ENCODE measurements at places on chromosomes 7 and 10.

- no peaks in the 10 kb centered on the region for H3K36me3 ChIP-seq
- DNase-seq: peak; percentile 40
- H3K4me3 ChIP-seq: no peak overlapping the region
Observed at GRCh38 chr10:70652761-70653657, 19.3 kb upstream of the ADAMTS14 start.

DNA sequence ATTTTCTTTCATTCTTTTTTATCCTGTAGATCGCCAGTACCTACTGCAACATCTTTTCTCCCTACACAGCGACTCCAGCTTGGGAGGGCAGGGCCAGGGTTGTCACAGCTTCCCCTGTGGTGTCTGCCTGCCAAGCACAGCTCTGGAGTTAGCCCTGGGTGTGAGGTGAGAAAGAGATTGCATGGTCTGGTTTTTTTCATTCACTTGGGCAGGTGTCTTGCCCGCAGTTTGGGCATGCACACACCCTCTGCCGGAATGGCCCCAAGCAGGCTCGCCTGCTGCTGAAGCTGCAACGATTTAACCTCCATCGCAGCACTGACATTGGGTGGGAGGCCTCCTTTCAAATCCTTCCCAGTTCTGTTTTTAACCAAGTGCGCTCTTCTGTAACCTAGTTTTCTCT, 132.8 kb downstream of the WNT2 start:
- H3K27ac ChIP-seq: no peak overlapping the region
- DNase-seq: no peak
- H3K4me1 ChIP-seq: no peaks in the 10 kb centered on the region
- no peaks in the 10 kb centered on the region for H3K27me3 ChIP-seq

- no peak for DNase-seq
- no peaks in the 10 kb centered on the region for H3K36me3 ChIP-seq
- no peak overlapping the region for H3K4me3 ChIP-seq
- H3K27me3 ChIP-seq: no peaks in the 10 kb centered on the region
- H3K27ac ChIP-seq: no peak overlapping the region
- peaks cover 5% of the 10 kb centered on the region for H3K4me1 ChIP-seq
Observed at GRCh38 chr10:11272915-11273389, 255.3 kb downstream of the CELF2 start.

GRCh38 chr7:135375908-135376699, 133.8 kb downstream of the CNOT4 start:
- DNase-seq: no peak
- no peak overlapping the region for H3K27ac ChIP-seq
- no peaks in the 10 kb centered on the region for H3K36me3 ChIP-seq
- no peaks in the 10 kb centered on the region for H3K4me1 ChIP-seq
- no peak overlapping the region for H3K4me3 ChIP-seq

DNA sequence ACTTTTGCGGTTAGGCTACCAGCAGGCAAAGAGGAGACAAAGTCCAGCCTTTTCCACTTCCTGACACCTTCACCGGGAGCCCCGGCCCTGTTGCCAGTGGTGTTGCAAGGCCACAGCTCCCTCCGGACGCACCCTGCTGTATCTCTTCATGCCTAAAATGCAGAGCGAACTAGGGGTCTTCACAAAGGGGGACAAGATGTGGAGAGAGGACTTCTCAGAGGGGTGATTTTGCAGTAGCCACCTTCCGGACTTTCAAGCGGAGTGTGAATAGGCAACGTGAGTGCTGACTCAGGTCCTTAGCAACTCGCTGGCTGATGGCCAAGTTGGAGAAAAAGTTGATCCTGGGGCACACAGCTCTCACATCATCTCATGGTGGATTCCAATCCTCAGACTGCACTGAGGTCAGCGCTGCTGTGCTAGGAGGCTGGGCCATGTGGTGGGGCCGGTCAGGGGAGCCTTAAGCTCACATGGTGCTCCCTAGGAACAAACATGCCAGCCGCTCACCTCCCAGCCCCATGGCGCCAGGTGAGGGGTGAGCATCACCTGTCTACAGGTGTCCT, 166.3 kb downstream of the LCOR start:
- peak overlapping the region; percentile 69 for H3K27ac ChIP-seq
- no peaks in the 10 kb centered on the region for H3K27me3 ChIP-seq
- DNase-seq: peak; percentile 84
- no peak overlapping the region for H3K4me3 ChIP-seq
- H3K4me1 ChIP-seq: peaks cover 40% of the 10 kb centered on the region
- no peaks in the 10 kb centered on the region for H3K36me3 ChIP-seq

- H3K4me1 ChIP-seq: no peaks in the 10 kb centered on the region
- H3K4me3 ChIP-seq: no peak overlapping the region
- no peak overlapping the region for H3K27ac ChIP-seq
Observed at GRCh38 chr7:80413383-80413945, 98.4 kb downstream of the GNAT3 start.

DNA sequence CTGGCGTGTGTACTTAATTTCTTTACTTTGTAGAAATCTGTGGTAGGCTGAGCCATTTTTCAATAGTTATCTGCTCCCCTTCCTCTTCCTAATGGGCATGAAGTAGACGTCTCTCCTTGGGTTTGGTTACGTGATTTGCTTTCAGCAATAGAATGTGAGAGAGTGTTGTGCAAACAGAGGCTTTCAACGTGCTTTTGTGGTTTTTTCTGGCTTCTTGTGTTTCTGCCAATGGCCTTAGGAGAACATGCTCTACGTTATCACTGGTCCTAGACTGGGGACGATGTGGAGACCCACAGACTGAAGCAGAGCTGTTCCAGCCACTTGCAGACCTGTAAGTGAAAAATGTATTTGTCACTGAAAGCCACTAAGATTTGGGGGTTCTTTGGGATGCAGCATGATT, 107.2 kb upstream of the NPTX2 start:
- no peak overlapping the region for H3K4me3 ChIP-seq
- DNase-seq: no peak
- H3K36me3 ChIP-seq: no peaks in the 10 kb centered on the region
- H3K27ac ChIP-seq: no peak overlapping the region
- no peaks in the 10 kb centered on the region for H3K4me1 ChIP-seq

DNA sequence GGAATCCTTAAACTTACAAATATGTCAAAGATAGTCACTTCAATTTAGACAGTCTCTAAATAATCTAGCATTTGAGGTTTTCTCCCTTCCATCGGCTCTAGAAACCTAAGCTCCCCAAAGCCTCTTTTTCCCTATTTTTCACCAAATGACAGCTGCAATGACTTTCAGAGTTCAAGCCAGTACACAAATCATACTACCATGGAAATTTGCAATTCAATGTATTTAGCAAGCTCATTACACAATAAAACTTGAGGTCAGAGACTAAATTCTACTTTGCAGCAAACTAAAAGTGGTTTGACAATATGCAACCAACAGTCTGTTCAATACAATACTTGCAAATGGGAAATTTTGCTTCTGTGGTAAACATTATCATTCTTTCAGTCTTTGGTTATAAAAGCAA, 80.3 kb downstream of the SKIDA1 start:
- H3K27me3 ChIP-seq: no peaks in the 10 kb centered on the region
- H3K36me3 ChIP-seq: no peaks in the 10 kb centered on the region
- no peaks in the 10 kb centered on the region for H3K4me1 ChIP-seq
- no peak overlapping the region for H3K4me3 ChIP-seq
- no peak for DNase-seq
- no peak overlapping the region for H3K27ac ChIP-seq

- no peak overlapping the region for H3K4me3 ChIP-seq
- no peak overlapping the region for H3K27ac ChIP-seq
- no peaks in the 10 kb centered on the region for H3K4me1 ChIP-seq
Observed at GRCh38 chr7:155769701-155770100, 42.6 kb downstream of the SHH start.

DNA sequence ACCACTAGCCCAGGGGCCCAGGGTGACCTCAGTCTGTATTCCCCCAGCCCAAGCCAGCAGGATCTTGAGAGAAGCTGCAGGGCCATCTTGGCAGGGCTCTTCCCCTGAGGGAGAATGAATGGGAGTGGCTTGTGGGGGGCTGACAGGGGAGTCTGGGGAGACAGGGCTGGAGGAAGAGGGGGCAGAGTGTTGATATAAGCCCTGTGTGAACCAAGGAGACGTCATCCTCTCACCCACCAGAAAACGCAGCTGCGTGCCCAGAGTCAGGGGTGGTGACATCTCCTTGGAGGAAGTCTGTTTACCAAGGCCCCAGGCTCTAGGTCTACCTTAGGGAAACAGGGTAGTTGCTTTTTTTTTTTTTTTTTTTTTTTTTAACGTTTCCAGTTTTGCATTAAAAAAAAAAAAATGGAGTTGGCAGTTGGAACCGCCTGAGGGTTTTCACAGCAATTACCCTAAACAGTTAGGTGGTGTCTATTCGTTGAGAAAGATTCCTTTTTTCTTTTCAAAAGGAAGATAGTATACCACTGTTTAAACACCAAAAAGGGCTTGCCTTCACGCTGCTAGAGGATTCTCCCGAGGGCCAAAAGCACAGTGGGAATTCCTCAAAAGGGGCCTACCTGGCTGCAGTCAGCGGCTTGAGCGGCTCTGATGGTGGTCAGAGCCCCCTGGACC, 113.8 kb downstream of the PRPF18 start:
- no peak overlapping the region for H3K4me3 ChIP-seq
- H3K36me3 ChIP-seq: peaks cover 33% of the 10 kb centered on the region
- H3K27ac ChIP-seq: no peak overlapping the region
- H3K27me3 ChIP-seq: no peaks in the 10 kb centered on the region
